GM12892 (cell line): ENCODE measurements at places on chromosomes 4 and X.

DNA sequence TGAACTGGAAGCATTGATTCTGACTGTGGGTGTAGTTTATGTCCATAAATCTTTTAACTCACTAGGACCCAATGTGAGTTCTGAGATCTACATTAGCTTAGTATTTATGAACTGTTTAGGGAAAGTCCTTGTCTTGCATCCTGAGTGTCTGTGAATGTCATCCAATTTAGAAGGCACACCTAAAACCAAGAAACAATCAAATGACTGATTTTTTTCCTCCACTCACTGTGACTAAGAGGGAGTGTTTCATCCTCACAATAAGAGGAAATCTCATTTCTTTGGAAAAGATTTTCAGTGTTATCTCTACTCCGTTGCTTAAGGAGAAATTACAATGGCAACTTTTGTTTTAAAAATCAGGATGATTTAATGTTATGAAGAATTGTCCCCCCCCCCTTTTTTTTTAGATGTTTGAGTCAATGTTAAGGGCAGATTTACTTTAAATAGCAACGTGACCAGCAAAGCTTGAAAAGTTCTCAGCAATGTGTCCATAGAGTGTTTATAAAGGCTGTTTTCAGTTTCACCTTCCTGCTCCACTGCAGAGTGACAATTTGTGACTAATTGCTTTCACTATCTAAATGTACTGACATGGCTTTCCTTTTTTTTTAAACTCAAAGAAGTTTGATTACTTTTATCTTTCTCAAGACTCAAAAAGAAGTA, 173.0 kb downstream of the SPCS3 start:
- DNase-seq = no peak

DNA sequence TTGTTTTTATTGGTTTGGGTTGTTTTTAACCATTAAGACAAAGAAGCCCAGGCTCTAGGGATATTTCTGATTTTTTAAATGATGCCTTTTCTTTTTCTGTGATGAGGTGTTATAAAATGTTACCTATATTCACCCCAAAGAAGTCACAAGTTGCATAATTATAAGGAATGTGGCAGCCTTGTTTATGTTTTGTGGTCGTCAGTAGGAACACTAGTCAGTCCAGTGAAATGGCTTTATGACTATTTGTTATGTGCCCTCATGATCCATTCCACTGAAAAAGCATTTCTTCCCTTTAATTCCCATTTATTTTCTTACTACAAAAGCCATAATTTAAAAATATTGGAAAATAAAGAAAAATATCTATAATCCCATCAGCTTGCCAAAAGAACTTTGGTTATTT, 34.4 kb downstream of the CC2D2A start:
- DNase-seq = no peak

DNA sequence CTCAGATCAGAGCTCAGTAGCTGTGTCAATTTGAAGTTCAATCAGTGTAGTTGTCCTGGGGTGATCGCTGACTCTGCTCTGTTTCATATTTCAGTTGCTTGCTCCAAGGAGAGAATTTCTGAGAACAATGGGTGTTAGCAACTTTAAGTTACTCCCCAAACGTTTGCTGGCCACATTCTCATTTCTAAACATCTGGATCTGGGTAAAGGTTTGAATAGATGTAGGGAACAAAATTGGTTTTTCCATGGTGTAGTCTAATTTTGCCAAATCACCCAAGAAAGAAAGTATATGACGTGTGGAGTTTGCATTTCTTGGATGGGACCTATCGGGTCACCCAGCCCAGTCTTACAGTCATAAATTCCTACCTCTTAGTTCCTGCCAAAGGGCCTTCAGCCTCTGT, 103.7 kb downstream of the AKAP4 start:
- DNase-seq = no peak

- DNase-seq = no peak
Observed at GRCh38 chr4:109864134-109864533, 16.2 kb downstream of the LRIT3 start.

GRCh38 chrX:121308276-121308805, 260.9 kb downstream of the GLUD2 start:
- DNase-seq = no peak

DNA sequence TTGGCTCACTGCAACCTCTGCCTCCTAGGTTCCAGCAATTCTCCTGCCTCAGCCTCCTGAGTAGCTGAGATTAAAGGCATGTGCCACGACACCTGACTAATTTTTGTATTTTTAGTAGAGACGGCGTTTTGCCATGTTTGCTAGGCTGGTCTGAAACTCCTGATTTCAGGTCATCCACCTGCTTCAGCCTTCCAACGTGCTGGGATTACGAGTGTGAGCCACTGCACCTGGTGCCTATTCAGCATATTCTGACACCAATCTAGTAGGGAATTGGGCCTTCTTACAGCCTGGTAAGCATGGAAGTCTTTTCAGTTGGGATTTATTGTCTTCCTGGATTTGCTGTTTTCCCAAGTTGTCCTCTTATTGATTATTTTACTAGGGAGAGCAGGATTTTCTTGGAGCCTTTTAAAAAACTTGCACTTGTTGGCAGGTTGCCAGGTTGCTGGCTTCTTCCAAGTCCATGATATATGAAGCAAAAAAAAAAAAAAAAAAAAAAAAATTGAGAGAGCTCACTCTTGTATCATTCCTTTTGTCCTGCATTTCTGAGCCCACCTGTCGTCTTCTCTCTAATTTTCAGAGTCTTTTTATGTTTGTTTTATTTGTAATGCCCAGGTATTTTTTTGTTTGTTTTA, 43.7 kb downstream of the TMPRSS11E start:
- no peak for DNase-seq

GRCh38 chr4:165385126-165385525, 6.3 kb downstream of the CPE start:
- DNase-seq = no peak

DNA sequence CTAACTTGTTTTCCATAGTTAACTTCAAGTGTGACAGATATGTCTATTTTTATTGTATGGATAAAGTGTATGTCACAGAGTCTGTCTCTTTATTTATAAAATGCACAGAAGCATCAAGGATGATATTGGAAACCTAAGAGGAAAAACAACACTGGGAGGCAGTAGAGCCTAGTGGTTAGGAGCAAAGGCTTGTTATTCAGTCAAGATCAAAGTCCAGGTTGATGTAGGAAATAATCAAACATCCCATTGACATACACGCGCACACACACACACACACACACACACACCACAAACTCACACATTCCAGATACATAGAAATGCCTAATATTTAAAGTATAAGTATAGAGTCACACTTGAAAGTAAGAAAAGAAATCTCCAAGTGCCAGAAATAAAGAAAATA, 206.8 kb downstream of the CHRDL1 start:
- DNase-seq = no peak

DNA sequence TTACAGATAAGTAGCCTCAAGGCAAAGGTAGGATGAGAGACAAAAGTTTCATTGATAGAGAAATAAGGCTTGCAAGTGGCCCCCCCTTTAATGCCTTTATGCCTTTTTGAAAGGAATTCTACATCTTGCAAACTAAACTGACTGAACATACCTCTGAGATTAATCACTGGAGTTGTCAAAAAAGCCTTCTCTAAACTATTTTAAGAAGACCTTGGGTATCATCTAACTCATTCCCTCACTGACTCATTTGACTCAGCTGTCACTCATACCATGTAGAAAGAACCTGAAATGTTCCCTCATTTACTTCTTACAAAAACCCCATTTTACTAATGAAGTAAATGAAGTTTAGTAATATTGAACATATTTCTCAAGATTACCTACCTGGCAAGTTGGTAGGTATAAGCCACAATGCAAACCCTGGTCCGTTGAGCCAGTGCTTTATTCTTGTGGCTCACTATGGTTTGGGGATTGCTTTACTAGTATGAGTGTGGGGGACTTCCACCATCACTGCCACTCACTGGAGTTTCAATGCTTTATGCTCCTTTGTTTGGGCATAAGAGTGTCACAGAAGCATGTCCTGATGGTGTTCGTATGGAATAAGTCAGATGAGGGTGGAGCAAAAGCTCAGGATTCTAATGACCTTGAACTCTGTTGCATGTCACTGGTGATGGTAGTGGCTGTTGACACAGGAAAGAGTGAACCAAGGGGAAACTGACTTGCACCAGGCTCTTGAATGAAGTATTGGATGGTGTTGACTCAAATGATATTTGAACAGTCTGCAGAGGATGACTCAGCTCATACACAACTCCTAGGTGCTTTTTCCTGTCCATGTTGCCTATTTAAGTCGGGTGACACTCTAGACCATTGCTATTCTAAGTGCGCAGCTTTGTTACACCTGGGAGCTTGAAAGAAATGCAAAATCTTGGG, 305.5 kb upstream of the EMCN start:
- DNase-seq = no peak

GRCh38 chrX:13545726-13546125, 23.7 kb upstream of the EGFL6 start:
- no peak for DNase-seq

- DNase-seq = no peak
Observed at GRCh38 chr4:15500701-15501100, 31.0 kb downstream of the CC2D2A start.

- DNase-seq = no peak
Observed at GRCh38 chr4:15469402-15470127, at the start of gene CC2D2A. CC2D2A (plus strand) TSS chr4:15469882; CDS start chr4:15475933, 6,051 bp downstream.

- DNase-seq = no peak
Observed at GRCh38 chrX:63743596-63743995, 41.4 kb downstream of the ARHGEF9 start.

- DNase-seq = no peak
Observed at GRCh38 chr4:80655662-80656061, 320.1 kb downstream of the CFAP299 start.

DNA sequence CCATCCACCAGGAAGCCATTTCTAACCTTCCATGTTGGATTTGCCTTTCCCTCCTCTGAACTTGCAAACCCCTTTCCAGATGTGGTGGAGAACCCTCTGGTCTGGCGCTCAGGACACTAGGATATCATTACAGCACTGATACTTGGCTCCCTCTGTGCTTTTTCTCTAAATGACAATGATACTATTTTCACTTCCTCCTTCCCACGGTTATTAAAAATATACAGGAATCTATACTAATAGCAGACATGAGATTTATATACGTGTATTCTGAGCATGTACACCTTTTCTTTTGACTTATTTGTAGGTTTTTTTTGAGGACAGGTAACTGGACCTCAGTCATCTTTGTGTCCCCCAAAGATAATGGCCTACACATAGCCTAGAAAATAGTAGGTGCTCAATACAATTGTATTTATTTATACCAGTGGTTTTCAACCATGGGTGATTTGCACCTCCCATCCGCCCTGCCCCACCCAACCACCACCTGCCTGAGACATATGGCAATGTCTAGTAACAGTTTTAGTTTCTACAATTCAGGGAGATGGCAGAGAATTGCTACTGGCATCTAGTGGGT, 60.4 kb upstream of the PLAC8 start:
- DNase-seq = peak; percentile 23

- DNase-seq = no peak
Observed at GRCh38 chrX:16838202-16839066, 31.7 kb downstream of the RBBP7 start.

- DNase-seq = no peak
Observed at GRCh38 chr4:141352909-141353525, 132.3 kb downstream of the ZNF330 start.

DNA sequence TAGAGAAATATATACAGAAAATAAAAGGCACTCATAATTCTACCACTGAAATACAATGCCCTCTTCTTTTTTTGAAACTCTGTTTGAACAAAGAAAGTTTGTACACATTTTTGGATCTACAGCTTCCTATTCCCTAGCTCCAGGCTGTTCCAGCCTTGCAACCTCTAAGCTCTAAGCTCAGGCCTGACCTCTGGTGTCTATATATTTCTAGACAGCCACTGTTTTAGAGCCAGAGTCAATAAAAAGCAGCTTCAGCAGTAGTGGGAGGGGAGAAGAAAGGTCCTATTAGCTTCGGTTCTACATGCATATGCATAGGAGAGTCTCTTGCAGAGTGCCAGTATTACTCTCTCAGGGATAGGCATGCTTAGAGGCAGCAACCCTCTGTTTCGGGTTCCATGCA, 39.7 kb downstream of the CLDN2 start:
- no peak for DNase-seq

DNA sequence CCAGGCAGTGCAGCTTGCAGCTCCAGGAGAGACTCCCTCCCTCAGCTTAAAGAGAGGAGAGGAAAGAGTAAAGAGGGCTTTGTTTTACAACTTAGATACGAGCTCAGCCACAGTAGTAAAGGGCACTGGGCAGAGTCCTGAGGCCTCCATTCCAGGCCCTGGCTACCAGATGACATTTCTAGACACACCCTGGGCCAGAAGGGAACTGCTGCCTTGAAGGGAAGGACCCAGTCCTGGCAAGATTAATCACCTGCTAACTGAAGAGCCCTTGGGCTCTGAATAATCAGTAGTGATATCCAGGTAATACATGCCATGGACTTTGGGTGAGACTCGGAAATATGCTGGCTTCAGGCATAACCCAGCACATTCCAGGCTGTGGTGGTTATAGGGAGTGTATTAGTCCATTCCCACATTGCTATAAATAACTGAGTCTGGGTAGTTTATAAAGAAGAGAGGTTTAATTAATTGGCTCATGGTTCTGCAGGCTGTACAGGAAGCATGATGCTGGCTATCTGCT, 15.3 kb upstream of the SLC16A2 start:
- DNase-seq = no peak

DNA sequence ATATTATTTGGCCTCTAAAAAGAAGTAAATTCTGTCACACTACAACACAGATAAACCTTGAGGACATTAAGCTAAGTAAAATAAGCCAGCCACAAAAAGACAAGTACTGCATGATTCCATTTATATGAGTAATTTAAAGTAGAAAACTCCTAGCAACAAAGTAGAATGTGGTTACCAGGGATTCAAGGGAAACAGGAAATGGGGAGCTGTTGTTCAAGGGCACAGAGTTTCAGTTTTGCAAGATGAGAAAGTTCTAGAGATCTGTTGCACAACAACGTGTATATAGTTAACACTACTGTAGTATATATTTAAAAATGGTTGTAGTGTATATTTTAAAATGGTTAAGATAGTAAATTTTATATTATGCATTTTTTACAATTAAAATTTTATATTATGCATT, 25.4 kb downstream of the SEC31A start:
- DNase-seq = no peak

- DNase-seq = no peak
Observed at GRCh38 chr4:121958777-121959176, 6.9 kb upstream of the TRPC3 start.

GRCh38 chr4:94214703-94215319, 7.1 kb downstream of the SMARCAD1 start:
- no peak for DNase-seq

- DNase-seq = no peak
Observed at GRCh38 chr4:87009095-87009648, 74.4 kb downstream of the AFF1 start.

- DNase-seq = no peak
Observed at GRCh38 chrX:124228849-124229248, 103.6 kb upstream of the TEX13D start.

DNA sequence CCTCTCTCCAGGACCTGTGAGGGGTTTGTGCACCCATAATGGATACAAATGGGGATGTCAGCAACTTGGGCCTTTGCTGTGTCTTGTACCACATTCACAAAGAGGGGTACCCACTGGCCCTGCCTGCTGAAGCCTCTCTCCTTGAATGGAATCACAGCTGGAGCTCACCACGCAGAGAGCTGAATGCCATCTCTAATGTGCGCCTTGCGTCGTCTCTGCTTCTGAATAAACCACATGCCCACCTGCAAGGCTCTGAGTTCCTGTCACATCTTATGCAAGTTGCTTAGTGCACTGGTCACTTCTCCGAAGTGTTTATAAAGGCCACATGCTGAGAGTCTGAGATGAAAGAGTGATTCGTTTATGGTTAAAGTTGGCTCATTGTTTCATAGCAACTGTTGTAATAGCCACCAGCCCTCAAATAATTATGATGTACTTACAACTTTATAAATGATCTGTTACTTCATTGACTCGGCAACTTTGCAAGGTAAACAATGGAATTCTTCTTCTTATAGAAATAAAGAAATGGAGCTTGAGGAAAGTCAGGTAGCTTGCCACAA, 6.2 kb upstream of the PUDP start:
- no peak for DNase-seq
